Activated T-helper 1 cell treated with Interleukin-2 at 50 U/mL for 16 hours (primary cell): ENCODE measurements at places on chromosomes 5 and 9.
A peak's percentile ranks its signal among the peaks of the same experiment; 100 is the strongest.

GRCh38 chr5:33891788-33892619 is at the start of gene ADAMTS12:
Gene ADAMTS12, minus strand, starts transcription at chr5:33891990. Its CDS starts 134 bp downstream, at chr5:33891856.
- DNase-seq = no peak

DNA sequence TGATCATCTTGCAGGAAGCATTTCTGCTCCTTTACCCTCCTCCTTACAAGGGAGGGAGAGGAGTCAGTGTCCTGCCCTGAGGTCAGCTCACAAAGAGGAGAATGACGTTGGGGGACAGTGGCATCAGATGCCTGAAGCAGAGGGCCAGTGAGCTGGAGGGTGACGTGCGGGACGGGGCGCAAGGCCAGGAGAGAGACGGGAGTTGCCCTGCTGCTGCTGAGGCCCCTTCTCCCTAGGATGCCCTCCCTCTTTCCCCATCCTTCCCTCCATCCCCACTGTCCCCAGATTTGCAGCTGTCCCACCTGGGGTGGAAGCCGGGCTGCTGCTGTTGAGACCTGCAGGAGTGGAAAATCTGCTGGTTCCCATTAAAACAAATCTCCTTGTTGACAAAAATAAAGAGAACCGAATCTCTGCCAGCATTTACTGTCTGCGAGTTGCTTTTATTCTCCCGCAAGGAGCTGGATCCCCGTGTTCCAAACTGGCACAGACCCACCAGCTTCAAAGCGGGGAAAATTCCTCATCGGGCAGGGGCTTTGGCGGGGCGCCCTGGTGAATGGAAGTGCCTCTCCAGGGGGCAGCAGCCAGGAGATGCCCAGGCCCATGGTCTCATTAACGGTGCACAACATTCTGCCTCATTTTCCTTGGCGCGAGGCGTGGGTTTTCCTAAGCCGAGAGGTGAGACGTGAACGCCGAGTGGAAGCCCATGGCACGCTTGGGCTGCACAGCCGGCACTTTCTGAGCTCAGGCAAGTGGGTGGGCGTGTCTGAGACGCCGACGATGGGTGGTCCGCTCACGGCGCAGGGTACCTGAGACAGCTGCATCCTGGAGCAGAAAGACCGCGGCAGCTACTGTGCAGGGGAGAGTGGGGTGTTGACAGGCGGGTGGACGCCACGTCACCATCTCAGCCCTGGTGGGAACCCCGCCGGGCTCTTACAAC is 13.9 kb upstream of the COL5A1 start:
- no peak for DNase-seq

GRCh38 chr5:58077416-58077815 is 382.5 kb downstream of the PLK2 start:
- no peak for DNase-seq

DNA sequence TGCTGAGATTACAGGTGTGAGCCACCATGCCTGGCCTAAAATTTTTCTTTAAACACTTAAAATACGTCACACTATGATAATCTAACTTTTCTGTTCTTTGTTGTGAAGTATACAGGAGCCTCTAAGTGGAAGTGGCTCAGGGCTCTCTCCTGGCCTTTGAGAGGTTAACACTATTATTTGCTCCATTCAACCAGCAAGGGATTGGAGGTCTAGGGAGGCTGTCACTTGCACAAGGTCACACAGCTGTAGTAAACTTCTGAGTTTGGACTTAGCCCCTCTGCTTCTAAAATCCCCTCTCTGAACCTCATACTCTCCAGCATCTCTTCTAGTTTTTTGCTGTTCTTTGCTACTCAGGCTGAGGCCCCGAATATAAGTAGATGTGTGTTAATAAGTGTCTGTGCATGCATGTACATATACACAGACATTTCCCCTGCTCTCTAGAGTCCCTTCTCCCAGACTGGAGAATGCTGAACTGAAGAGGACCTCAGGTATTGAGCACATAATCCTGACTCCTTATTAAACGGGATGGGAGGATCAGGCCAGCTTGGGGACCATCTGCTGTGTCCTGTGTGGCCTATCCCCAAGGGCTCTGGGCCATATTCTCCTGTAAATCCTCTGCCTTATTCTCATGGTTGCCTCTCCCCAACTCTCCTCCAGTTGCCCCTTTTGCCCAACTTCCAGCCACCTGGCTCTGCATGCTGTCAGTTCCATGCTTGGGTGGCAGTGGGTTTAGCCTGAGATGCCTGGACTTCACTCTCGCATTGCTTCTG is 87.0 kb upstream of the SPRY4 start:
- DNase-seq = no peak

- no peak for DNase-seq
Observed at GRCh38 chr9:106479679-106480078, 383.3 kb upstream of the ZNF462 start.

DNA sequence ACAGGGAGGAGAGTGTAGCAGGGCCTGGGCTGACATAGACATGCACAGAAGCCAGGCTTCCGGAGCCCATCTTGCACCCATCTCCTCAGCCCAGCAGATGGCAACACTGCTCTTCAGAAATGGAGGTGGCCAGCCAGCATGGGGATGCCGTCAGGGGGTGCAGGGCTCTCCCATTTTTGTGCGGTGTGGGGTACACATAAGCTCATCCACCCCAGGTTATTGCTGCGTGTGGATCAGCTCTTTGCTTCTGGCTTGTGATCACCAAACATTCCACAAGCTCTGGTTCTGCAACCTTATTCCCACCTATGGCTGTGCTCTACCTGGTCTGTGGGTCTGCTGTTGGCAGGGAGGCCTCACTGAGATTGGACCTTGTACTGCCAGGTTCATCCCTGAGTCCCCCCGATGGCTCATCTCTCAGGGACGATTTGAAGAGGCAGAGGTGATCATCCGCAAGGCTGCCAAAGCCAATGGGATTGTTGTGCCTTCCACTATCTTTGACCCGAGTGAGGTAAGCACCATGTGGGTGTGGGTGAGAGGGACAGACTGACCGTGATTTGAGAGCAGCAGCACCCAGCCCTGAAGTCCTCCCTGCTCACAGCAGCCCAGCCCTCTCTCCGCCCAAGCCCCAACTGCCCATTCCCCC is 17.3 kb downstream of the SLC22A5 start:
- DNase-seq = peak; percentile 58

- no peak for DNase-seq
Observed at GRCh38 chr5:56048124-56048523, 53.4 kb upstream of the IL6ST start.

DNA sequence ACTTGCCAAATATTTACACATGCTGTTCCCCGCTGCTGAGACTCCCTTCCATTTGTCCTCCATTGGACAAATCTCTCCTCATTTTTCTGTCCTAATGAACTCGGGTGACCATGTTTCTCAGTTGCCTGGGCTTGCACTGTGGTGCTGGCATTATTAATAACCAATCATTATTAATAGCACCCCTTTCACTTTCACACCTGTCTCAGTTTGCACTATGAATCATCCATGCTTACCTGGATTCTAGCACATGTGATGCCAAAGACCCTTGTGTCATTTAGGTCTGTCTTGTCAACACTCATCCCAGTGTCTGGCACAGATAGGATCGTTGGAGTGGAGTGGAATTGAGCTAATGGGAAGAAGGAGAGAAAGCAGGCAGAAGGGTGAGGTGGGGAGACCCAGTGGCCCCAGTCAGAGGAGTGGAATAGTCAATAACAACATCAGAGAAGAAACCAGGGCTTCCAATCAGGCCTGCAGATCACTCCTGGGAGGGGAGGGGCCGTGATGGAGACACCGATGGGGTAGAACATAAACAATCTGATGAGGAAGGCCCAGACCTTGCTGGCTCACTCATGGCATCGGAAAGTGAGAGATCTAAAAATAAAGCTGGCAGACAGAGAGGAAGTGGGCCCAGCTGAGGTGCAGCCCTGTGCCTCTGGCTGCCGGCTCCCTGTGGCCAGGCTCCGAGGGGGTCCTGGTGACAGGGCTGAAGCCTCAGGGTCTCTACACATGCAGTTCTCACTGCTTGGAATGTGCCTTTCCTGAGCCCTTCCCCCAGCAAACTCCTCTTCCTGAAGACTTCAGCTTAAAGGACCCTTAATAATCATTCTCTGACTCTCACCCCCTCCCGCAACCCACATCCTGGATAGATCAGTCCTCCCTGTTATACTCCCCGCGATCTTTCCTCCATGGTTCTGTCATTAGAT is 33.5 kb upstream of the CRB2 start:
- DNase-seq = peak; percentile 33

GRCh38 chr9:136694163-136694871 is 7.1 kb upstream of the AGPAT2 start:
- DNase-seq = no peak

GRCh38 chr9:121735065-121735792 is 83.8 kb downstream of the DAB2IP start:
- DNase-seq = no peak

GRCh38 chr5:143051244-143052058 is 281.3 kb downstream of the ARHGAP26 start:
- no peak for DNase-seq

DNA sequence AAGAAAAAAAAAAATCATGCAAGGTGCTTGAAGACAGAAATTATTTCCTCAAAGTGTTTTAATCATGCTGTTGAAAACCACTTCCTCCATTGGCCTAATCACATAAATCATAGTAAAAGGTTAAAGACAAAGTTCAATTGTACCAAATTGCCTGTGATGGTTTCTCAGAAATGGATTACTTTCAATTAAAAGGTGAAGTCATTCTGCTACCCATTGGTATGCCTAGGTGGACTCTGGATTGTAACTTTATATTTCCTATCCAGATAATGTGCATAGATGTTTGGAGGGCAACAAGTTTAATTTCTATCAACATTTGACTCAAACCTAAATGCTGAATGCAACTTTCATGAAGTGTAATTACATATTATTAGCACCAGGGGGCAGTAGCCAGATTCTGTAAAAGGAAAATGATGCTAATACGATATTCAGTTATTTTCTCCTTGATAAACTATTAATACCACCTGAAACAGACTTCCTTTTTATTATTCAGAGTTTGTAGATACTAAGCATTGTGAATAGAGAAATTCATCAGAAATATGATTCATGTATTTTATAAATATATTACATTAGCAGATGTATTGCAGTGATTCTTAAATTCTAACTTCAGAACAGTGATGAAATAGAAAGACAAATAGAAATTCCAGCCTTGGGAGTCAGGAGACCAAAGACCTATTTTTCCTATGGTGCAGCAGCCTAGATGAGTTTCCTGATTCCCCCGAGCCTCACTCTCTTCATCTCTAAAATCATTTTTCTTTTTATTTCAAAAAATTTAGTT is 148.2 kb downstream of the CAAP1 start:
- no peak for DNase-seq

DNA sequence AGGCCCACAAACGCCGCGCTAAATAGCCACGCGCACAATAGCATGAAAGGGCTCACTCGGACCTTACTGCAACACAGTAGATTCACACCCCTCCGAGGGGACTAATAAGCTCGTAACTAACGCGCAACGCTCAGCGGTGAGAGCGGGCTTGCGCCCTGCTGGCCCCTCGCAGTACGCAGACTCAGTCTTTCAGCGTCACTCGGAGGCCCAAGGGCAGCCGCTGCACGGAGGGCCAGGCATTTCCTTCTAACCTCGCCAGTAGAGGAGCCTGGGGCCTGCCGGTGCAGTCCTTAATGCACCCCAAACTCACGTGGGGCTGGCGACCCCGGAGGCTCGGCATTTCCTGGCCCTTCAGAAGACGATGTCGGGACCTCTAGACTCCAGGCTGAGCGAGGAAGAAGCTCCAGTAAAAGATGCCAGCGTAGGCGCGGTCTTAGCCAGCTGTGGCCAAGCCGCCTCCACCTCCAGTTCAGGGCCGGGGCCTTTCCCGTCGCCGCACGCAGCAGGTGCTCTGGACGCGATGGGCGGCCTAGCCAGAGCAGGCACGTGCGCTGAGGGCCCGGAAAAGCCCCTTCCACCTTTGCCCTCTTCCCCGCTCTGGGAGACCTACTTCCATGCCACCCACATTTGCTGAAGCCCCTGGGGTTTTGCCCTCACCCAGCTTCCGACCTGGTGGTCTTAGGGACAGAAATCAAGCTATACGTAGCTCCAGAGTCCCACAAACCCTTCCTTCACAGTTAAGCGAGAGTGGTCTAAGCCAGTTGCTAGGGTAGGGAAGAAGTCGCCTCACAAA is 38.3 kb upstream of the TIFAB start:
- no peak for DNase-seq

GRCh38 chr5:158537366-158537765 is 562.4 kb downstream of the EBF1 start:
- no peak for DNase-seq

GRCh38 chr5:12636209-12636608 is 732.0 kb upstream of the CTNND2 start:
- no peak for DNase-seq

DNA sequence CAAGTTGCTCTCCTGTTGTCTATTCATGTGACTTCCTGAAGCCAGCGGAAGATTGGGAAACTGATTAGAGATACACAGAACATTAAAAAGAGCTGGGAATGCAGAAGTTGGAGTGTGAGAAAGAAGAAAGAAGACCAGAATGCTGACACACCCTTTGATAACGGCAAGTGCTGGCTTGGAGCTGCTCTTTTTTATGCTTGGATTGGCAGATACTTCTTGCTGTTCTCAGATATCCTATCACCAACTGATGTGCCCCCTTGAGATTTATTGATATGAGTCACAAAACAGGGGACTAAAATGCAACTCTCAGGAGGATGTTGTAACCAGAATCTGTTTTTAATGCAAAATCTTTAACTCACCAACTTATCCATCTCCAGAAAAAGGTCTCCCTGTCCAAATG is 56.0 kb upstream of the ASTN2 start:
- DNase-seq = no peak

- no peak for DNase-seq
Observed at GRCh38 chr5:165913059-165913458, 2378.4 kb upstream of the WWC1 start.

- no peak for DNase-seq
Observed at GRCh38 chr5:123483446-123484077, 28.4 kb upstream of the CSNK1G3 start.

DNA sequence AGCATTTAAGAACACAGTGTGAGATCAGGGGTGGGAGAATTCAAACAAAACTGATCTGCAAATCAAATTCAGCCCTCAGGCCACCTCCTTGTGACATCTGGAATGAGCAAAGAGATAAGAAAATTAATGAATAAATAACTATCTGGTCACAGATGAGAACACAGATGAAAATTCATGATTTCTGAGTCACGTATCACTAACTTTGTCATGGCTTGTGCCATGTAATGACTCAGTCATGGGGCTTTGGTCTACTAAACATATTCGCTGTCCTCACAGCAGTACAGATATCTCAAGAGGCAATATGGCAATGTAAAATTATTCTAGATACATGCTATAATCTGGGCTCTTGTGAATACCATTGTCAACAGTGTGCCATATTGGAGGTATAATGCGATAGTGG is 274.4 kb downstream of the MAN2A1 start:
- DNase-seq = no peak

GRCh38 chr9:134458207-134459108 is 132.2 kb downstream of the RXRA start:
- no peak for DNase-seq

DNA sequence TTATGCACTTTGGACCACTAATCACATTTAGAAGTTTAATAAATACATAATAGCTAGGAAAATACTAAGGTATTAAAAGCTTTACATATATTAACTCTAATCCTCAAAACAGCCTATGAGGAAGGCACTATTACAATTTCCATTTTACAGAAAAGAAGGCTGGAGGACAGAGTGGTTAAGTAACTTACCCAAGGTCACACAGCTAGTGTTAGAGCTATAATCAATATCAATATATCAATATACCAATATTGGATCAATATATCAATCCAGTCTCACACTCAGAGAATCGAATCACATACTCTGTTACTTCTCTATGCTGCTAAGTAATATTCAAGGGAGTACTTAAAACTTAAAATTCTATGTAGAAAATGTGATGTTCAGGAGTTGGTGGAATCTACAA is 45.2 kb downstream of the MEF2C start:
- DNase-seq = no peak

- DNase-seq = no peak
Observed at GRCh38 chr5:114789773-114790402, 379.8 kb downstream of the TRIM36 start.
